Activated CD8-positive, alpha-beta T cell treated with anti-CD3 and anti-CD28 coated beads for 36 hours (primary cell): ENCODE measurements at places on chromosomes 2 and 18. TPM values are rescaled to one million over a fixed set of nuclear protein-coding genes. Genes with fewer than 3 reads are reported as not detected.
A peak's percentile ranks its signal among the peaks of the same experiment; 100 is the strongest.

- H3K4me1 ChIP-seq = peaks cover 34% of the 10 kb centered on the region
- peak overlapping the region; percentile 100 for H3K4me3 ChIP-seq
- H3K27ac ChIP-seq = peak overlapping the region; percentile 98
- no peaks in the 10 kb centered on the region for H3K27me3 ChIP-seq
- H3K36me3 ChIP-seq = peaks cover 29% of the 10 kb centered on the region
- DNase-seq = peak; percentile 58
Measured at GRCh38 chr2:28895189-28895893, 874 bp downstream of the WDR43 start.

CRYGC gene
- total RNA-seq = not detected

SPDYA gene
- total RNA-seq = 1.4 TPM

DNA sequence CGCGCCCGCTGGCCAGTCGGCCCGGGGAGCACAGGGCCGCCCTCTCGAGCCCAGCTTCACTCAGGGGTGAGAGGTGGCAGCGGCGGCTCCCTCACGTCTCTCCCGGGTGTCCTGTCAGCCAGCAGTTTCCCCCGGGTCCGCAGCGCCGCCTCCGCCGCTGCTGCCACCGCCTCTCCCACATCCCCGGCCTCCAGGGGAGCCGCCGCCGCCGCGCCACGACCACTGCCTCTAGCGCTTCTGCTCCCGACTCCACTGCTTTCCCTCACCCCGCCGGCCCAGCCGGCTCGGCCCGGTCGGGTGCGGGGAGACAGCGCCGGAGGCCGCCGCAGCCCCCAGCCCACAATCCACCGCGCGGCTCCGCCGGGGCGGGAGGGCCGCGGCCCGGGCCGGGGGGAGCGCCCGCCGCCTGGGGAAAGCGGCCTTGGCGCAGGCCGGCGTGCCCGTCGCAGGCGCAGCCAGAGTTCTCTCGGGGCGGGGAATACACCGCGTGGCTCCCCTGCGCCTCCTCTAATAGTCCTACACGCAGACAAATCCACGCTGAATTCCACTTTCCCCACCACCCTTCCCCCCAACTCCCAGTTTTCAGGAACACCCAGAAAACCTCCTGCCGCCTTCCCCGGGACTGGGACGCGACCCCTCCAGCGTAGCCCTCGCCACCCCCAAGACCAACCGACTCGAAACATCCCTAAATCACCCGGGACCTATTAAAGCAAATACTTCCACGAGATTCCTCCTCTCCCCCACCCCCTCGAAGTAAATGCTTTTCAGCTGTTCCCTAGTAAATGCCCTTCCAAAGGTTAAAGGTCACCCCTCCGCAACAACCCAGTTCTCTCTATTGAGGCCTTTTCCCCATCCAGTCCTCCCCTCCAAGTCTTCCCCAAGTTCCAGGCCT, at the start of gene VPS54:
VPS54 (minus strand) TSS at position 346 of the 892 bp plus-strand sequence. CDS start 35,429 bp downstream, outside the sequence.
- H3K4me1 ChIP-seq = peaks cover 41% of the 10 kb centered on the region
- DNase-seq = peak; percentile 59
- H3K36me3 ChIP-seq = peaks cover 8% of the 10 kb centered on the region
- H3K27me3 ChIP-seq = no peaks in the 10 kb centered on the region

DNA sequence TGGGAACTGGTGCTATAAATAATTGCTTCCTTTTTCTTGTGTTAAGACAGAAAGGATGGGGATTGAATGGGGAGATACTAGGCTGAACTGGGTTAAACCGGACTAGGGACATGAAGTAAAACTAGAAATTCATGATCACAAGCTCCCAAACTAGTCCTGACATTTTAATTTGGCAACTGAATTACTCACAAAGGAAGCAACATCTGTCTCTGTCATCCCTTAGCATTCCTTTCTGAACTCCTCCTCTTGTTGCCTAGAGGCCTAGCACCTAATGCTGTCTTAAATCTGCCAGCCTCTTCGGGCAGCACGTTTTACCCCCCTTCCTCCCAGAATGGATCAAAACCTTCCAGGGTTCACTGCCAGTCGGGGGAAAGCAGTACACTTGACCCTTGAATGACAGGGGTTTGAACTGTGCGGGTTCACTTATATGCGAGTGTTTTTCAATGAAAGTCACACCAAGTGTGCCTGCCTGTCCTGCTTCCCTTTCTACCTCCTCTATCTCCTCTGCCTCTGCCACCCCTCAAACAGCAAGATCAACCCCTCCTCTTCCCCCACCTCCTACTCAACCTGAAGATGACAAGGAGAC, 8.2 kb downstream of the KCTD1 start:
- H3K27me3 ChIP-seq = no peaks in the 10 kb centered on the region
- no peak overlapping the region for H3K27ac ChIP-seq
- peaks cover 8% of the 10 kb centered on the region for H3K4me1 ChIP-seq
- no peaks in the 10 kb centered on the region for H3K36me3 ChIP-seq
- no peak overlapping the region for H3K4me3 ChIP-seq
- no peak for DNase-seq

TMEM169 gene
- 0.76 TPM for total RNA-seq
